ENCODE measurements at places on chromosomes 16 and 17.

GRCh38 chr17:56917559-56918296, 3.9 kb upstream of the TRIM25 start:
- no peak for DNase-seq

GRCh38 chr17:237406-237955, 56.0 kb upstream of the DOC2B start:
- DNase-seq, result no peak

DNA sequence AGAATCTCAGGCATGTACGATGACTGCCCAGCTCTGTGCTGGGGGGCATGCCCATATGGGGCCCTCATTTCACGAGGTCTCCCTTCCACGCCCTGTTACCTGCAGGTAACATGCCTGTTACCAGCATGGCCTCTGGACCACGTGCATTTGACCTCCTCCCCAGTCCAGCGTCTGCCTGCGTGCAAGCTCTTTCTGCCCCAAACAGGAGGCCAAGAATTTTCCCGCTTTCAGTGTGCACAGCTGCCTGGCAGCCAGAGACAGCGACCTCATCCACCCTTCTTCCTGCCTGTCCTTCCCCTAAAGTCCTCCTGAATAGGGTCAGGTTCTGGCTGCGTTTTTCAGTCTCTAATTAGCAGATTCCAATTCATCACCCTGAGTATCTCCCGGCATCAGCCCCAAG, 306.5 kb upstream of the ZFHX3 start:
- no peak for DNase-seq

GRCh38 chr17:66542967-66543520, 240.6 kb downstream of the PRKCA start:
- DNase-seq, result peak; percentile 95

- no peak for DNase-seq
These were observed 725 bp upstream of the CASC3 start for GRCh38 chr17:40139566-40140058.

- DNase-seq, result peak; percentile 68
These were observed 1.2 kb upstream of the HEXIM1 start for GRCh38 chr17:45146890-45147580.

DNA sequence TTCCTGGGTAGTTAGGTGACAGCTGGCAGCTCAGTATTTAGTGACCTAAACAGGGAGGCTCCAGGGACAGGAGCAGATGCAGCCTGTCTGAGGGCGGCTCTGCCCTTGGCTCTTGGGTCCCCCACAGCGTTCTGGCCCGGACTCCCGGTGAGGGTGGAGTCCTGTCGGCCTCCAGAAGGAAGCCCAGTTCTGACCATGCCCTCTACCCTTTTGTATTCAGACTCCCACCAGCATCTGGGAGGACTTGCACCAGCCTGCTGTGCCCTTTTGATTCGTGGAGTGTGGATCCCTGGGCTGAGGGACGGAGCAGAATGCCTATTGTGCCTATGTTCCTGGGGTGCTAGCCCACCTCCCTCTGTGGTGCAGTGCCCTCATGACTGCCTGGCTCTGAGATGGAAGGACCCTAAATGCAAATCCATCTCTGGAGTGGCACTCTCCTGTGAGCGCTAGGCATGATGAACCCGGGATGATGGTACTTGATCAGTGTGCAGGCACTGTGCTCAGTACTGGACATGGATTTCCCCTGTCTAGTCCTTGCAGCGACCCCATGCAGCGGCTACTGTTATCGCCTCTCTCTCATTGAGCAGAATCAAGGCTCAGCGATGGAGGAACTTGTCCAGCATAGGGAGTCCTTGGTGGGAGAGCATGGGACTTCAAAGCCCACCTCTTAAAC, 123.1 kb downstream of the SNX29 start:
- DNase-seq, result no peak

- DNase-seq, result no peak
These were observed 4.6 kb downstream of the CCDC102A start for GRCh38 chr16:57531635-57532265.

- no peak for DNase-seq
These were observed 360.9 kb upstream of the TNRC6C start for GRCh38 chr17:77597418-77598240.

- no peak for DNase-seq
These were observed 11.0 kb upstream of the ZNHIT3 start for GRCh38 chr17:36475346-36475970.

DNA sequence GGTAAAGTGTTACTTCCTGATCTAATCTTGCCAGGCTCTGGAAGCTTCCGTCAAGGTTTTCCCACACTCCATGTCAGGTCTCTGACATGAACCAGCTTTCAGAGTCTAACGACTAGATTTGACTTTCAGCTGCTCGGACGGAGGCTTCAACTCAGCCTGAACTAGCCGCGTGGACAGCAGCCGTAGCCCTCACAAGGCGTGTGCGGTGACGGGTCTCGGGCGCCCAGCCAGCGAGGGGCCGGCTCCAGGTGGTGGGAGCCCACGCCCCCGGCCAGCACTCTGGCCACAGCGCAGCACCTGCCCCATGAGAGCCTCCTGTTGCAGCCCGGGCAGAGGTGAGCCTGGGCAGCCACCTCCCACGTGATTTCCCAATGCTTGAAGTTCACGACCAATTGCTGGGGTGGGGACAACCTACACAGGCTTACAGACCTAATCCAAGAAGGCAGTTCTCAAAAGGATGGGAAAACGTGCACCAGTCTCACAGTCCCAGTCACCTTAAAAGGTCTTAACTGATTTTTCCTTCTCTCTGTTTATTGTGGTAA, 45.5 kb downstream of the TBC1D16 start:
- no peak for DNase-seq

- peak; percentile 38 for DNase-seq
These were observed 4.1 kb downstream of the HS3ST3B1 start for GRCh38 chr17:14304773-14305517.

GRCh38 chr16:83054283-83054682, 427.5 kb downstream of the CDH13 start:
- no peak for DNase-seq

DNA sequence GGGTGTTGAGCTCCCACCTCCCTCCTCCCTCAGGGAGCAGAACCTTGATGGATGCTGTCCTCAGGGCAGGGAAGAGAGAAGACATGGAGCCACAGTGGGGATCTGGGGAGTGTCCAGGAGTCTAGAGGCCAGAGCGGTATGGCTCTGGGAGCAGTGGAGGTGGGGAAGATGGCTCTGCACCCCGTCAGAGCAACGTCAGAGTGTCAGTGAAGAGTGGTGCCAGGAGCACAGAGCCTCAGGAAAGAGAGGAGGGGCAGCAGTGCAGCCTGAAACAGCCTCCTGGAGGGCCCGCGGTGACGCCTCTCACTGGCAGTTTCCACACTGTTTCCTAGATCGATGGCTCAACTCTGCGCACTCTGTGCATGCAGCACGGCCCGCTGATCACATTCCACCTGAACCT, 23.2 kb upstream of the SLC5A11 start:
- DNase-seq, result no peak
